ENCODE measurements at places on chromosomes 7 and 10.
A peak's percentile ranks its signal among the peaks of the same experiment; 100 is the strongest.

- DNase-seq = no peak
Observed at GRCh38 chr10:72542396-72542815, 83.5 kb downstream of the MICU1 start.

- no peak for DNase-seq
Observed at GRCh38 chr7:29847916-29848315, 41.6 kb downstream of the WIPF3 start.

GRCh38 chr10:96421995-96422394 lies 63.2 kb upstream of the OPALIN start:
- no peak for DNase-seq

- DNase-seq = no peak
Observed at GRCh38 chr7:138074540-138074939, 1.7 kb upstream of the AKR1D1 start.

GRCh38 chr7:157493017-157493416 lies 156.2 kb downstream of the DNAJB6 start:
- DNase-seq = peak; percentile 56

DNA sequence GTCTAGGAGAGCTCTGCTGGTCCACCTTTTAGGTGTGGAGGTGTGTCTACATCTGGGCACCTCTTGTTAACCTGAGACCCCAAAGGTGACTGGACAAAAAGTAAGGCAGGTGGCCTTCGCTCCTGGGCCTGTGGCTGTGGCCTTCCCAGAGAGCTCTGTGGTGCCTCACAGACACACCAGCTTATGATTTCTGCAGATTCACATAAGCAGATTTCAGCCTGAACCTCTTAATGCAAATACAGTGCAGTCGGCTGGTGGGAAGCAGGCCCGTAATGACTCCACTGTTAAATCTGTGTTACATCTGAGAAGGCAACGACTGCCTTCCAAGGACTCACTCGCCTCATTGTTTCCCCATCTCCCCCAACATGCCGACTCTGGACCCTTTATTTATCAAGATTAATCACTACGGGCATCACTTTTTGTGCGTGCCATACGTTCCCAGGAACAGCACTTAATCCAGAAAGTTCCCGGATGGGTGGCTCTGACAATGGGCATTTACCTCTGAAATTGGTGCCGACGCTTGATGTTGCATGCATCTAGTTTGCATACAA lies 119.8 kb downstream of the EBF3 start:
- DNase-seq = no peak

GRCh38 chr7:157139810-157140510 lies 1.2 kb downstream of the UBE3C start:
- peak; percentile 32 for DNase-seq

GRCh38 chr7:106281127-106281526 lies 3.7 kb downstream of the NAMPT start:
- no peak for DNase-seq

DNA sequence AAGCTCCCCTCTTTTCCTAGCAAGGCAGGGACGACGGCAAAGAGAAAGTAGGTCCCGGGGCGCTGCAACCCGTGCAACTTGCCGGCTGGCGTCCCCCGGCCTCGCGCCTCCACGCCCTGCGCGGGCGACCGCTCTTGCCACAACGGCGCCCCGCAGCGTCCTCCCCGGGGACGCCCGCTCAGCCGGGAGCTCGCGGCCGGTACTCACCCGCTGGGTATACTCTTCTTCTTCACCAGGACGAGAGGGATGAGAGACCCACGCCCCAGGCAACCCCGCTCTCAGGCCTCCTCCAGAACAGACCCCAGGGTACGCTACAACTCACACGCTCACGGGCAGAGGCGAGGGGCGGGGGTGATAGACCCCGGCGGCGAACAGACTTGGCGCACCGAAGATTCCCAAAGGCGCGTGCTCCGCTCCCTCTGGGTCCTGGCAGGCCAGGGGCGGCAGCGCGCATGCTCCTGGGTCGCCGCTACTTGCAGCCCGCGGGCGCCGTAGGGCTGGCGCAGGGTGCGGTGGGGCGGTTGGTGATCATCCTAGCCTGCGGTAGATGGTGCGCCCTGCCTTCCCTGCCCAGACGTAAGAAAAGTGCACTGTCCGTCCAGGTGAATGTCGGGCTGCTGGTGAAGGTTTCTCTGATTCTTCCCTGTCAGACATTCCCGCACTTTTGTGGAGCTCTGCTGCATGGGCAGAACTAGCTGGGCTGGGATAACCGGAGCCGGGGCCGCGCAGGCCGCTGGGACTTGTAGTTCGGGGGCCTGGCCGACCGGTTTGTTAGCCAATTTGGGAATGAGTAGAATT lies at the start of gene CC2D2B:
TSS of gene CC2D2B (plus strand) at position 520 of the 798 bp plus-strand sequence. CDS start 3,349 bp downstream, outside the sequence.
- DNase-seq = peak; percentile 93

DNA sequence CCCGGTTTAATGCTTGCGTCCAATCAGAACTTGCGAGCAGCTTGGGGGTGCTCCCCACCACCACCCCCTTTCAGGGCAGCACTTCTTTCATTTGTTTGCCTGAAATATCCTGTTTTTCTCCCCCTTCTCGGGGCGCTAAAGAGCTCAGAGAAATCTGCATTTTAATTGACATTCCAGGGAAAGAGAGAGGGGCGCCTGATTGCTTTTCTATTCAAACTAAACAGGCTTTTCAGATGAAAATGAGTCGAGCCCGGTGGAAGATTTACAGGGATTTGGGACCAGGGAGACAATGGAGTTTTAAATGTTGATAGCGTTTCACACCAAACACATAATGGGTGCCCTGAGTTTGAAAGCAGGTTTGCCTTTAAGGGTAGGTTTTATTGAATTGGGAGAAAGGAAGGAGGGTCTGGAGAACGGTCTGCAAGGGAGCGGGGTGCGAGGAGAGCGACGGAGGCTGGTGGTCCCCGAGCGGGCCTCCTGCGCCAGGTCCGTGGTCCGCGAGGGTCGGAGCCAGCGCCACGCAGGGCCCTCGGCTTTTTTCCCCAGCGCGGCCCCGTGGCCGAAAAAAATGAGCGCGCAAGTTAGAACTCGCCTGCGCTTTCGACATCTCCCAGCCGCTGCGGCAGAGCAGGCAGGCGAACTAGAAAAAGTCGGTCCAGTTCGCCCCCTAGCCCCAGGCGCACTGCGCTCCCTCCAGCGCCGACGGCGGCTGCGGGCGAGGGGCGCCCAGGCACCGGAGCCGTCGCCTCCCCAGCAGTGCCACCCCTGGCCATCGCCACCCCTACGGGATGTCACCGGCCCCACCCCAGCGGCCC lies 1.3 kb downstream of the FGFR2 start:
- DNase-seq = peak; percentile 73

- no peak for DNase-seq
Observed at GRCh38 chr7:41336455-41336952, 366.4 kb downstream of the INHBA start.

- DNase-seq = no peak
Observed at GRCh38 chr10:78210548-78210947, 176.9 kb downstream of the RPS24 start.

GRCh38 chr10:26517141-26517867 lies 79.2 kb downstream of the APBB1IP start:
- no peak for DNase-seq

DNA sequence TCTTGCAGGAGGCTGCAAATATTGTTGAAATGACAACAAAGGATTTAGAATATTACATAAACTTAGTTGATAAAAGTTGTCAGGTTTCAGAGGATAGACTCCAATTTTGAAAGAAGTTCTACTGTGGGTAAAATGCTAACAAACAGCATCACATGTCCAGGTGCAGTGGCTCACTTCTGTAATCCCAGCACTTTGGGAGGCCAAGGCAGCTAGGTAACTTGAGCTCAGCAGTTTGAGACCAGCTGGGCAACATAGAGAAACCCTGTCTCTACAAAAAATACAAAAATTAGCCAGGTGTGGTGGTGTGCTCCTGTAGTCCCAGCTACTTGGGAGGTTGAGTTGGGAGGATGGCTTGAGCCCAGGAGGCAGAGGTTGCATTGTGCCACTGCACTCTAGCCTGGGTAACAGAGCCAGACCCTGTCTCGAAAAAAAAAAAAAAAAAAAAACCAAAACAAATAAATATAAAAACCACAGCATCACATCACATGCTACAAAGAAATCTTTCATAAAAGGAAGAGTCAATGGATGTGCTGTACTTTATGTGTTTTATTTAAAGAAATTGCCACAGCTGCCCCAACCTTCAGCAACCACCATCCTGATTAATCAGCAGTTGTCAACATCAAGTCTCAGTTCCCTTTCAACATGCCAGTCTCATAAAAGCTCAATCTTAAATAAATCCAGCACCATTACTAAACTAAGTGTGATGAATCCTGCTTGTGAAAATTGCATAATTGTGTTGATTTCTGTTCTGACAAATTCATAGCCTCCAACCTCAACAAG lies 83.2 kb upstream of the MBL2 start:
- no peak for DNase-seq

DNA sequence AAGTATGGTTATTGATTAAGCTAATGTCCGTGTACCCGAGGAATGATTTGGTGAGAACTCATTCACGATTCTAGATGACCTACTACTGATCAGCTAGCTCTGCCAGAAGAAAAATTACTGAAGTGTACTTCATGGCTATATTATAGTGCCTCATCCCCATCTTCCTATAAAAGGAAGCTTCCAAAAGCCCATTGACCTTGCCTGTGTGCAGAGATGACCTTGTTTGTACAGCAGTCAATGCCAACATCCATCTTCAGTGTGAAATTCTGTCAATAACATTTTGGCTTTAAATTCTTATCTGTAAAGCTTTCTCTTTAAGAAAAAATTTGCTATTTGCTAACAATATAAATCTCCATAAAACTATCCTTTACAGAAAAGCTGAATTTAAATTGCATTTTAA lies 315.7 kb downstream of the THSD7A start:
- no peak for DNase-seq

DNA sequence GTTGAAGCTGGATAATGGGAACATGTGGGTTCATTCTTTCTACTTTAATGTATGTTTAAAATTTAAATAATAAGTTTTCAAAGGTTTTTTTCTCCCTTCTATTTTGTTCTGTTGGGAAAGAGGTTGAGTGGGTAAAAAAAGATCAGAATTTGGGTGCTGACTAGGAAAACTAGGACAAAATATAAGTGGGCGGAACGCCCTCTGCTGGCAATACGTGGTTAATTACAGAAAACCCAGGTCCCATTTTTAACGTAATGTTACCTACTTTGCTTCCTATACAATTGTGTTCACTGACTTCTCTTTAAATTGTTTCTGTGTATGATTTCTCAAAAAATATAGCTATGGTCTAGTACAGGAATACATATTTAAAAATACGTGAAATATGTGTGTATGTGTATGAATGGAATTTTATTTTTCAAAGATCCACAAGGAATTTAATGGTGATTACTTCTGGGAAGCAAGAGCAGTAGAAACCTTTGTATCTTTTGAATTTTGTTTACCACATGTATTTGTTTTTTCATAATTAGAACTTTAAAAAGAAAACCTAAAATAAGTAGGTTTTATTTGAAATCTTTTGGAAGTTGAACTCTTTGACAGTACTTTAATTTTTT lies 8.7 kb downstream of the ECD start:
- peak; percentile 39 for DNase-seq

- no peak for DNase-seq
Observed at GRCh38 chr7:23338863-23339262, 39.7 kb downstream of the MALSU1 start.

DNA sequence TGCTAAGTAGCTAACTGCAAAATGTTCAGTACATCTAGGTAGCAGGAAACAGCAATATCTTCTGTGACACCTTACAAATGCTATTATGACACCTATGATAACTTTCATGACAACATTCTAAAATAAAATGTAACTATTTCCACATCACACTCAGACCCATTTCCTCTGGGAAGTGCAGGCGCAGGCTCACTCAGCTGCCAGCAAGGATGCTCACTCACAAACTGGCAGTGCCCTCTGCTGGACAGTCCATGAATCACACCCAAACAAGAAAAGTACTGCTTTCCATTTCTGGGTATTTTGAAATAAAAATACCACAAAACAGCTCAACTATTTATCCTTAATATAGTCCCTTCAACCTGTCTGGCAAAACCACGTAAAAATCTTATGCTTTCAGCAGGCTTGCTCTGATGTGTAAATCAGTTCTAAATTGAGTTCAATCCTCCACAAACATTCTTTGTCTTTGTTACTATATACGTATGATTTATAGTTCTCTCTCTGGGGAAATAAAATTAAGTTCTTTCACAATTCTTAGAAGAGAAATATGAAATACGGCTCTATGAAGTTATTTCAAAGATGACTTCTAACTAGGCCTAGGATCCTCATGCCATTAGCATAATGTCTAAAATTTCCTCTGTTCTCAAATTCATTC lies 176.6 kb downstream of the PARD3 start:
- peak; percentile 88 for DNase-seq

- no peak for DNase-seq
Observed at GRCh38 chr10:21280971-21281572, 244.4 kb downstream of the SKIDA1 start.

- no peak for DNase-seq
Observed at GRCh38 chr10:21379143-21379542, 146.3 kb downstream of the SKIDA1 start.

- peak; percentile 16 for DNase-seq
Observed at GRCh38 chr10:98748298-98748697, 301.6 kb upstream of the HPS1 start.

- DNase-seq = peak; percentile 67
Observed at GRCh38 chr10:103493362-103493915, at the start of gene NEURL1. Gene NEURL1, plus strand, starts transcription at chr10:103493705. Its CDS starts 683 bp downstream, at chr10:103494388.

- DNase-seq = peak; percentile 58
Observed at GRCh38 chr10:5466451-5467206, 32.7 kb downstream of the CALML5 start.

- no peak for DNase-seq
Observed at GRCh38 chr7:130995252-130996081, 261.5 kb upstream of the KLF14 start.

DNA sequence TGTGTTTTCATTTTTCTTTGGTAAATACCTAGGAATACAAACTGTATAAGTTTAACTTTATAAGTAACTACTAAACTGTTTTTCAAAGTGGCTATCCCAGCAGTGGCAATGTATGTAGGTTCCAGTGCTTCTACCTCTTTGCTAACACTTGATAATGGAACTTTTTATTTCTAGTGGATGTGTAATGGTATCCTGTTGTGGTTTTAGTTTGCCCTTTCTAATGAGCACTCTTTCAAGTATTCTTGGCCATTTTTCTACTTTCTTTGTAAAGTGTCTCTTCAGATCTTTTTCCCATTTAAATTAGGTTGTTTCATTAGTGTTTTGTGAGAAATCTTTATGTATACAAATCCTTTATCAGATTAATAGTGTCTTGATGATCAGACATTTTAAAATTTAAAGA lies 4.6 kb downstream of the KIF20B start:
- no peak for DNase-seq

- peak; percentile 84 for DNase-seq
Observed at GRCh38 chr10:135601-136464, 578 bp downstream of the ZMYND11 start.

DNA sequence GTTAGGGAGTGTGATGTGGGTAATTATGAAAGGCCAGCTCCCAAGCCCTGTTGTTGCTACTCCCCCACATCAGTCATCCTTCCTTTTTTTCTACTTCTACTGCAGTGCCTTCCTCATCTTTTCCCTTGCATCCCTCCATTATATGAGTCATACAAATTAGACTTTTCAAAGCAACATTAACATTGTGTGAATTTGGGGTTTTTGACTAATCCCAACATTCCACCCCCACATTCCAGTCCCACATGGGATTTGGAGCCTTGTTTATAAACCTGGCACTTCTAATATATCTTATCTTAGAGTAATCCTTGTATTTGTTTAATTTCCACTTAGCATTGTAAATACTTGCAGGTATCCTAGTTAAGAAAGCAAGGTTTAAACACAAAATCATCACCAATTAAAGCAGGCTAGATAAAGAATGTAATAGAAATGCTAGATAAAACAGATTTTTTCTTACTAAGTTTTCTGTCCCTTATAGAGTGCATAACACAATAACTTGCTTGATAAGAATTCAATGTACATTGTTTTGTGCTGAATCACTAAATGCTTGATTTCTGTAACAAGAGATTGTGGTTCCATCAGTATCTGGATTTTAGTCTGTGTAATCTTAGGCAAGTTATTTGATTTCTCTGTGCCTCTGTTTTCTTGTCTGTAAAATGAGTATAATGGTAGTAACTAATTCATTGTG lies 165.8 kb downstream of the CFTR start:
- no peak for DNase-seq
